ENCODE measurements at places on chromosomes 3 and 15.
A peak's percentile ranks its signal among the peaks of the same experiment; 100 is the strongest.

GRCh38 chr3:115784739-115785536 lies 161.6 kb downstream of the GAP43 start:
- no peak for DNase-seq

GRCh38 chr15:50854601-50855490 lies 53.6 kb upstream of the AP4E1 start:
- DNase-seq, result no peak

GRCh38 chr3:173920386-173920785 lies 522.8 kb downstream of the NLGN1 start:
- DNase-seq, result no peak

DNA sequence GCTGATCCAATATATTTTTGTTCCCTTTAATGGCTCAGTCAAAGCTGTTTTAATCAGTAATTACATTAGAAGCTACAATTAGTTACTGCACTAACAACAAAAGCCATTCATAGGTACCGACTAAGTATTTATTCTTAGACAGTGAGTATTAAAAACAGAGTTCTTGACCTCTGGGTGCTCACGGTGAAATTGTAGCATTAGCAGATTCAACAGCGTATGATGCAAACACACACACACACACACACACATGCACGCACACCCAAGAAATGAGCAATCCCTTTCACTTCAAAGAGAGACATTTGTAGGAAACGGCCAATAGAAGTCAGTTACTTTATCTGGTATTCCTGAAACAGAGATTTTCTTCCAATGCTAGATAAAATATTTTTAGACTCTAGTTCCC lies 27.0 kb upstream of the MITF start:
- no peak for DNase-seq

GRCh38 chr3:151015767-151016477 lies 43.4 kb upstream of the CLRN1 start:
- no peak for DNase-seq

DNA sequence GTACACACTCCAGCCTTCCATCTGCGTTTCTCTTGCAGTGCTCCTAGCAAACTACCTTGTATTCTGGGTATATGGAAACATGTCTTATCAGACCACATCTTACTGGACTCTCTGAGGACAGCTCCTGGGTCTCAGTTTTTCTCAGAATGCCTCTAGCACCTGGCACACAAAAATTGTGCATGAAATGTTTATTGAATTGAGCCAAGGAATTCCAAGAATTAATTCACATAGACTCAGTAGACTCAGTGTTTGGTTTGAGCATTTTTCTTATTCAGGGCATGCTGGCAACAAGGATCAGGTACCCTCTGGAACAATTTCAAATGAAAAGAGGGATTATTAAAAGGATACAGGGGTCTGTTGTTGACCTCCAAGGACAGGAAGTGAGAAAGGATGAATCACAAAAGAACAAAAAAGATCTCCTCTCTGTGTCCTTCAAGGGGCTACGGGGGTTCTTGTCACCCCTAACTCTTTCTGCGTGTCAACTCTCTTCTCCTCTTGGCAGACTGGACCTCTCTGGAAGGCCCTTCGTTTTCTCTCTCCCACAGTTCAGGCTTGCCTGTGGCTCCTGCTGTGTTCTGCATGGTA lies 270.0 kb upstream of the HES1 start:
- DNase-seq, result no peak

DNA sequence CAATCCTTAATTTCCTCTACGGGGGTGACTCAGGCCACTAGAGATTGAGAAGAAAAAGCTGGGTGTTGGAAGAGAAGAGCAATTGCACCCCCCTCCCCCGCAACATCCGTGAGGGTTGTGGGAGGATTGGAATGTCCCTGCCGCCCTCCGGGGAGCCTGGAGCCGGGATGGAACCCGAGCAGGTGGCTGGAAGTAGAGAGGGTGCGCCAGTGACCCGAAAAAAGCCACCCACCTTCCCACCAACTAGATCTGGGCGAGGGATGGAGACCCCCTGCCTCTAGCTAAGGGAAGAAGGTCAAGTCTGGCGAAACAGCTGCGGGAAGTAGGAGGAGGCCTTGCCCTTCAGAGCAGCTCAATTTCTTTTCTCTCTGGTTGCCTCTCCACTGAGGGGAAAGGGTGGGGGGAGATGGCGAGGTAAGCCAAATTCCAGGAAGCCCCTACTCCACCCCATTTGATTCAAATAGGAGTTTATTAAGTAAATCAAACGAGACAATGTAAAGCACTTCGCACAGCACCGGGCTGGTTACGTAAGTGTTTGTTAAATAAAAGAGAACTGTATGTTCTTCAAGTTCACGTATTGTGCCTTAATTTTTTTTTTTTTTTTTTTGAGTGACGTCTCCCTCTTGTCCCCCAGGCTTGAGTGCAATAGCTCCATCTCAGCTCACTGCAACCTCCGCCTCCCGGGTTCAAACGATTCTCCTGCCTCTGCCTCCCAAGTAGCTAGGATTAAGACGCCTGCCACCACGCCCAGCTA lies 1.1 kb upstream of the WWTR1 start:
- DNase-seq, result peak; percentile 69

Data from nephron progenitor cell (in vitro differentiated cells).